Activated naive CD4-positive, alpha-beta T cell treated with anti-CD3 and anti-CD28 coated beads, Interleukin-2, amount 10 ng/mL, durations not matched to agents 7 days and 5 days (primary cell): ENCODE measurements at places on chromosomes 11 and 22.

GRCh38 chr11:95919514-95919913 lies 4.4 kb downstream of the MTMR2 start:
- no peak for DNase-seq

DNA sequence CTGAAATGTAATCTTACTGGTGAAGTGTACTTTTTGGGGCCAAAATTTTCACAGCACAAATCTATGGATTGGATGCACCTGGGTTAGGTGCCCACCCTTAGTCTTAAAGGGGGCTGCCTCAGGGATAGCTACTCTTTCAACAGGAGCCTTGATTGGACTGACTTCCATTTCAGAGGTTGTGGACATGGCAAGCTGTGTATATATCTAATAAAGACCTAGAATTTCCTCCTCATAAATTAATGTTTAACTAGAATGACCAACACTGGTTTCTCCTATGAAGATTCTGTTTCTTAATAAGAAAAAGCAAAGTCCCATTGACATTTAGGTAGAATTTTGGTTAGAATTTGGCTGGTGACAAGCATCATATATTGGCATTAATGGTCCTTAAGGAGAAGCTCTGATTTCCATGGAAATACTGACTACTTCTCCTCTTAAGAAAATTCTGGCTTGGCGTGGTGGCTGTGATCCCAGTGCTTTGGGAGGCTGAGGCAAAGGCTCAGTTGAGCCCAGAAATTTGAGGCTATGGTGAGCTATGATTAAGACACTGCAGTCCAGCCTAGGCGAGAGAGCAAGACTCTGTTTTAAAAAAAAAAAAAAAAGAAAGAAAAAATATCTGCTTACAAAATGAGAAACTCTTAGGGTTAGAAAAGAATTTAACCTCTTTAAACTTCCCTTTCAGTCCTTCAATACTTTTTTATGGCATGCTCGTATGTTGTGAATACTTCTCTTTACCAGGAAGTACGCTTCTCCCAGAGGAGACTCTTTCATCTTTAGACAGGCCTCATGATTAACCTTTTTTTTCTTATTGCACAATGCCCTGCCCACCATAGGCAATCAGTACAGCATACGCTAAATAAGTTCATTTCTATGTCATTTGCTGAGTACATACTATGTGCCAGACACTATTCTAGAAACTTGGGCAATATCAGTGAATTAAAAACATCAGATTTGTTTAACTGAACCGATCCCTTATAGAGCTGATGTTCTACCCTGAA lies 77.2 kb downstream of the PRR5L start:
- DNase-seq: no peak

- no peak for DNase-seq
Measured at GRCh38 chr11:45051621-45052020, 94.8 kb upstream of the PRDM11 start.

- DNase-seq: no peak
Measured at GRCh38 chr11:19866037-19866436, 153.4 kb downstream of the NAV2 start.
